ENCODE measurements at places on chromosomes 7 and 10.

GRCh38 chr7:49660976-49661375 is 112.5 kb upstream of the VWC2 start:
- DNase-seq: no peak

GRCh38 chr10:70690589-70690988 is 18.3 kb downstream of the ADAMTS14 start:
- no peak for DNase-seq

- DNase-seq: no peak
Observed at GRCh38 chr10:127024685-127025435, 119.6 kb downstream of the DOCK1 start.

DNA sequence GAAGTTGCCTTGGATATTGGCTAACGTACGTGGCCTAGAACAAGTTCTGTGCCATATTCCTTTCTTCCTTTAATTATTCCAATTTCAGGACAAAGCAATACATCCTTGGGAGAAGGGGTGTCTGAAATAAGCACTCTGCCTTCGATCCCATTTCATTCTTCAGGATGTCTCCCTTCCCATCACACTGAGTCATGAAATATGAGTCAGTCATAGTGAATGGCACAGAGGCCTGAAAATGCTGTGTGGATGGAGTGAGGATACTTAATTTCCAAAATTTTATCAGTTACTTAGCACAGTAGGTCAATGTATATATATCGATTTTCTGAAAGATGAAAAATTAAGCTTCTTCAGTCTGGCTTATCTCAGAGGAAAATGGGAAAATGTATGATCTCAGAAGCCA is 19.5 kb downstream of the EVX1 start:
- peak; percentile 33 for DNase-seq

GRCh38 chr10:60853107-60853506 is 74.8 kb downstream of the CDK1 start:
- DNase-seq: peak; percentile 85

GRCh38 chr7:70577078-70577477 is 554.9 kb upstream of the GALNT17 start:
- no peak for DNase-seq

DNA sequence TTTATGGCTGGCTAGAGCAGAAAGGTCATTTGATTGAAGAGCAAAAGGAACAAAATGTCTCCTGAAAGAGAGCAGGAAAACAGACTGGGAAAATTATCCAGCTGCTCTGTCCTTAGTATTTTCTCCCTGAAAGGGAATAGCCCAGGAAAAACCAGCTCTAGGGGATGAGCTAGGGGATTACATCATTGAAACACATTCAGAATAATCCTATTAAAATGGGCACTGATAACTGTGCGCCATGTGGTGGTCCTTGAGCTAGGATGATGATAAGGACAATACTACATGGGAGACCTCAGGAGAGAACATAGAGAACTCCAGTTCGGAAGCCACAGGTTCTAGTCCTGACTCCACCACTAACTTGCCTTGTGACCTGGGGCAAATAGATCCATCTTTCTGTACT is 873.8 kb downstream of the TYW1 start:
- no peak for DNase-seq

- DNase-seq: no peak
Observed at GRCh38 chr10:113151190-113151666, 201.2 kb downstream of the TCF7L2 start.
